ENCODE measurements at places on chromosomes 7 and 10. TPM values are rescaled to one million over a fixed set of nuclear protein-coding genes. Genes with fewer than 3 reads are reported as not detected.

GRCh38 chr10:108586424-108586823, 1336.9 kb downstream of the XPNPEP1 start:
- DNase-seq = no peak

DNA sequence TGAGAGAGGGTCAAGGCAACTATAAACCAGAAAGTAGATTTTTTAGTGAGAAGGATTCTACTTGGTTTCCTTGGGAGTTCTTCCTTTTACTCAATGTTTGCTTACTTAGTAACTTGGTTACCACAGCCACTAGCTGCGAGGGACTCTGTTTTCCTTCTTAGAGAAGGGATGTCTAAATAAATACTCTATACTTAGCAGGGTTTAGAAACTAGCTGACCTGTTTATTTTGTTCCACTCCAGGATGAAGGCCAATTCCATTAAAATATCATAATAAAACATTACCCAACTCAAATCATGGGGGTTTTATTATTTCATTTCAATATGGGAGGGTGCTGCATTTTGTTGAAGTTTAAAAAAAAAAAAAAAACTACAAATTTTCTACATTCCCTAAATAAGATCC, 87.3 kb downstream of the PPP1R3A start:
- no peak for DNase-seq

GRCh38 chr7:44396931-44397545, 71.6 kb upstream of the CAMK2B start:
- no peak for DNase-seq

DNA sequence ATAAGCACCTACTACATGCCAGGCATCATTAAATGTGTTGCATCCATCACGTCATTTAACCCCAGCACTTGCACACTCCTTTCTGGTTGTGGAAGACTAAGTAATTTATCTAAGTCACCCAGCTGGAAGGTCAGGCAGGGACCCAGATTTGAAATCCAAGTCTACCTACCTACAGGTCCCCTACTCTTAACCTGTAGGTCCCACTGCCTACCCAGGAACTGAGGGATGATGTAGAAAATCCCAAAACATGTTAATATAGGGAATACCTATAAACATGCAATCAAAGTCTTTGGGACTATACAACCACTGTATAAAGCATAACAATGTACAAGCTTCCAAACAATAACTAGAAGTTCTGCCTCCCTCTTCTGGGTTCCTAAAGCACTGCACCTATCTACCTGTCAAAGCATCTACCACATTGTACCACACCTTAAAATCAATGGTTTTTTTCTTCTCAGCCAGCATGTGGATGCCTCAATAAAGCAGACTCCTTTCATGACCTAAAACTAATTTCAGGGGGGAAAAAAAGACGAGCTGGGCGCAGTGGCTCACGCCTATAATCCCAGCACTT, 5.6 kb downstream of the IL6 start:
- no peak for DNase-seq

DNA sequence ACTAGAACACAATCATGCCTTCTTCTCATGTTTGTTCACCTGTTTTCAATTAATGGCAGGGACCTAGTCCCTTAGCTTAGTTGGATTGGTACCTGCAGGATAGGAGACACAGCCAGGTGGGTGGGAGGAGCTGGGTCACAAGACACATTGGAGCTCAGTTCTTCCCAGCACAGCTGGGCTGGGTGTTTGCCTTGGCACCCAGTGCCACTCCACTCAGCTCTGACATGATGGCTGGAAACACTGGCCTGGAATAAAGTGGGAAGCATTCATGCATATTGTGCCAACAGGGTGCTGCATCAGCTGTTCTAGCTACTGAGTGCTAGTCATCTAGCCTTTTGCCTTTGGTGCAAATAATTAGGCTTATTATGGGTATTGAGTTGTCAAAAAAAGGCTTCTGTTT, 226.1 kb downstream of the PTEN start:
- DNase-seq = no peak

GRCh38 chr7:149489391-149490024, 8.1 kb downstream of the ZNF746 start:
- no peak for DNase-seq

GRCh38 chr10:43790147-43790546, 141.5 kb upstream of the ZNF32 start:
- DNase-seq = no peak

DNA sequence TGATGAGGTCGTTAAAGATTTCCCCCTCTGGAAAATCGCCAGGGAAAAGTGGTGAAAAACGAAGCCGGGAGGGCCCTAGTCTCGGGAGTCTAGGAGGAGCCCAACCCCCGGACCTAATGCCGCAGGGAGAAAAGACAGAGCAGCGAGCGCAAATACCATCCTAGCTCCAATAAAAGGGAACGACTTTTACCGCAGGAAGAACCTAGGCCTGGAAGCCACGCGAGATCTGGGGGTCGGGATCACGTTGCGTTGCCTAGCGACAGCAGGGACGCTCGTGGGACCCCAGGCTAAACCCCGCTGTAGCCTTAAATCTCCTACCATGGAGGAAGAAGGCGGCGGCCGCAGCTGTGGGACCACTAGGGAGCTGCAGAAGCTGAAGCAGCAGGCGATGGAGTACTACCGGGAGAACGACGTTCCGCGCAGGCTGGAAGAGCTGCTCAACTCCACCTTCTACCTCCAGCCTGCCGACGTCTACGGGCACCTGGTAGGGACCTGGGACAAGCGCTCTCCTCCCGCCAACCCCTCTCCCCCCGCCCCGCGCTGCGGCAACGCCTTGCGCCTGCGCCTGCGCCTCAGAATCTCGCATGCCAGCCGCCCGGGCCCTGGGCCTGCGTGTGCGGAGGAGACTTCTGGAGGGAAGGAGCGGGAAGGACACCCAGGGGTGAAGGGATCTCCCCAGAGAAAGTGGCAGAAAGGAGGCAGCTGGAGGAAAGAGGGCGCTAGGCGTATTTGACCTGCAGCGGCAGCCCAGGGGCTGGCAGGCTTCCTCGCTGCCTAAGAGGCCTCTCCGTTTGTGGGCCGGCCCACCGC, at the start of gene ENO4:
TSS of gene ENO4 (plus strand) at position 252 of the 810 bp plus-strand sequence. CDS start at position 320, 68 bp downstream.
- DNase-seq = peak; percentile 83

DNA sequence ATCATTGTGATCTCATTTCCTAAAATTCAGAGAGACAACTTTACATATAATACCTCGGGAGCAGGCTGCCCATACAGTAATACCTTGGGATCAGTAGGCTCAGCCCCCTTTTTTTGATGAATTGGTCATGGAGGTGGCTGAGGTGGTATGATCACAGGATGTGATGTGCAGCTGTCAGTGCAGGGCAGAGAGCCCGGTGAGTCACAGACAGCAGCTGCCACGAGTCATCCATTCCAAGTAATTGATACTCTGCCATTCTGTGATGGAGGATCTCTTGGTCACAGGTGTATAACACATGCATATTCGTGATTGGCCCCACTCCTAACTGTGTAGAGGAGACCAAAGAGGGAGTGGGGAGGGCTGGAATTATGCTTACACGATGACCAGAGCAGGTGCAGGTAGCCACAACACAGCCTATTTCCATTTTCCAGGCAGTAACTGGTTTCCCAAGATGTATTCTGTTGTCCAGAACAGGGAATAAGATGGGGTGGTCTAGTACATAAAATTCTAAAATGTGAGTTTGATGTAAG, 14.1 kb downstream of the NRCAM start:
- DNase-seq = no peak

GRCh38 chr7:128019288-128019687, 11.9 kb downstream of the LRRC4 start:
- no peak for DNase-seq

DNA sequence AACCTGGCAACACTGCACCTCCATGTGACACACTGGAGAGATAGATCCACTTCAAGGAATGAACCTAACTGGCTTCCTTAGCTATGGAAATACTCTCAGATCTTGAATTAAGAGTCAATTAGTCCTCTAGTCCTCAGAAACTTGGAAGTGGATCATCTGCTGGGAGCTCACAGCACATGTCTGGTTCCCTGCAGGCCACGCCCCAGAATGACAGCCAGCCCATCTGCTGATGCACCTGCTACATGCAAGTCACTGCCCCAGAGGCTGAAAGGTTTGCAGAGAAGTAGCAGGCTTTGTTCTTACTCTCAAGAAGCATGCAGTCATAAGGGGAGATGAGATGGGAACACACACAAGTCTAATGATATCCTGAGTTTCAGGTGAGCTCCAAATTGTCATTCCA, 275.9 kb downstream of the SKAP2 start:
- DNase-seq = no peak

DNA sequence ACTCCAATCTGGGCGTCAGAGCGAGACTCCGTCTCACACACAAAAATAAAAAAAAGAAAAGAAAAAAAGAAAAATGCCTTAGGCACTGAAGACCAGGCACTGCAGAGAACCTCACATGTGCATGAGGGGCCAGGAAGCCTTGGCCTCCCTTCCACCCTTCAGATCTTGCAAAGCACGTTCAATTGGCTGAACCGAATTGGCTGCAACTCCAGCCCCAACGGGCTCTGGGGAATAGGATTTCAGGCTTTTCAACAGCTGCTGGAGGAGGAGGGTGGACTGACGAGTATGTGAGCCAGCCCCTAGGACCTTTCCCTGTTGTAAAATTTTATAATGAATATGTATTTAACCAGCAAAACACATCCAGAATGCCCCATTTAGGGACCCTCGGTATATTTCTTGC, 16.7 kb downstream of the TMEM120A start:
- peak; percentile 84 for DNase-seq

- no peak for DNase-seq
Observed at GRCh38 chr7:27143023-27143949, at the start of gene HOXA5. TSS of gene HOXA5 (minus strand) at chr7:27143681. CDS start at chr7:27143607, 74 bp downstream.

DNA sequence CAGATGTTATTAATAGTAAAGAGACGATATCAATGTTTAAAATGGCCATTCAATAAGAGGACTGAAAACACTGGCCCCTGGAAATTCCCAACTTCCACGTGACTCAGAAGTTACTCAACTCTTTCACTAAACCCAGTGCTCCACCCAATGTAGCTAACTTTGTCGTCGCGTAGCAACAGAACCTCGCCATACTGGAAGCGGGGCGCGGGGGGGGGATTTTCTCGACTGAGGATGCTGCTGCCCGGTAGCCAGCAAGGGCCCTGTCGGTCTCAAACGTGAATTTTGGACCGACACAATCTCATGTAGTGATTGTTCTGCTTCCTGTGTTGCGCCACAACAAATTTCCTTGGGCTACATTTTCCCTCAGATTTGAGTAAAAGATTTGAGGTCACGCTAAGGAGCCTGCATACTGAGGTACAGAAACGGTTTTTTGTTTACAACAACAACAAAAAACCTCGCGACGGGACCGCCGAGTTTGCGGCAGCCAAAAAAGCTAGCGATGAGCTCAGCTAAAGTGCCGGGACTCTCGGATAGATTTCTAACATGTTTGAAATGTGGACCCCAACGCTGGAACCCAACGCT, 977 bp upstream of the SFR1 start:
- DNase-seq = peak; percentile 94

DNA sequence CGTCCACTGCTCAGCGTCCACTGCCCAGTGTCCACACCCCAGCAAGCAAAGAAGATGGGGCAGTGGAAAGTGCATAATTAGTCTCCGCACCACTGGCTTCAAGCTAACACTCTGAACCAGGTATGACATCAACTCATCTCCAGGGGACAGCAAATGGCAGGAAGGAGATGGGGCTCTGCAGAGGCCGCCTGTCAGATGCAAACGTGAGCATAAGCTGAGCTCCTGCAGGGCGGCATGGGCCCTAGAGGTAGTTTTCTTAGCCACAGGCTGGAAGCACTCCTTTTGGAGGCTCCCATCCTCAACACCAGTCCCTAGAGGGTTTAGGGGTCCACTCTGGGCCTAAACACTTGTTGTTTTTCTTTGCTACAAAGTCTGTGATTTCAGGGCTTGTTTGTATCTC, 335.8 kb upstream of the MKI67 start:
- no peak for DNase-seq

GRCh38 chr10:4234661-4235060, 449.7 kb upstream of the KLF6 start:
- DNase-seq = no peak

- no peak for DNase-seq
Observed at GRCh38 chr10:130857631-130858295, 453.8 kb downstream of the TCERG1L start.

DNA sequence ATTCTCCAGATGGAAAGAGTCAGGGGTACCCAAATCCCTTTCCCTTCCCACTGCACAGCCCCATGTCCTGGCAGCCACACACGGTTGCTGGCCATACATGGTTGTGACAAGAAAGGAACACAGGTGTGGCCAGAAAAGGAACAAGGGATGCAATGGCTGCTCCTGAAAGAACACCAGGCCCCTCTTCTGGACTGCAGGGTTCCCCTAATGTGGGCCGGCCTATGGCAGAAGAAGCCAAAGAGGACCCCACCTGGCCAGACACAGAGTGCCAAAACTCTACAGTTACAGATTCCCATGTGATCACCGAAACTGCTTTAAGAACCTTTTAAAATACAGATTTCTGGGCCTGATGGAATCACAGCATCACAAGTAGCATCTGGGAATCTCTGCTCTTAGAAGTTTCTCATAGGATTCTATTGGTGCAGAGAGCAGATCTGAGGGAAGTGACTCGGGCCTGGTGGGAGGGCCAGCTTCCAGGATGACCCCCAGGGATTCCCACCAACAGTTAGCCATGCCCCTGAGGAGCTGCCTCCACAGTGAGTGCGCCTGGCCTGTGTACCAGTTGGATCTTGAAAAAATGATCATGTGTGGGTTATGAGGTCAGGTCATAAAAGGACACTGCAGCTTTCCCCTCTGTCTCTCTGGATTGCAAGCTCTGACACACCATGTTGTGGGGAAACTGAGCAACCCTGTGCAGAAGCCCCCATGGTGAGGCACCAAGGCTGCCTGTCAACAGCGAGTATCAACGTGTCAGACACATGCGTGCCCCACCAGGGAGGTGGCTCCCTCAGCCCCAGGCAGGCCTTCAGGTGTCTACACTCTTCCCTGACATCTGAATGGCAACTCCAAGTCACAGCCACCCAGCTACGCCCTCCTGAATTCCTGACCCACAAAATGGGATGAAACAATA, 89.6 kb upstream of the LANCL2 start:
- no peak for DNase-seq

The MMD2 gene
- total RNA-seq = not detected

The OPN1SW gene
- total RNA-seq = not detected

The LIPN gene
- not detected for total RNA-seq

The NUTM2E gene
- total RNA-seq = not detected

The SPDYE6 gene
- total RNA-seq = not detected

The IQUB gene
- total RNA-seq = 0.54 TPM

The AQP1 gene
- 284 TPM for total RNA-seq

Measured in Right ventricle myocardium inferior (tissue), 1 donor.